ENCODE measurements at places on chromosomes 3 and 15.

- DNase-seq, result no peak
Observed at GRCh38 chr15:40755812-40756208, 756 bp upstream of the RMDN3 start.

GRCh38 chr3:57840473-57840872 is 84.4 kb downstream of the SLMAP start:
- no peak for DNase-seq

GRCh38 chr3:151544164-151544548 is 83.3 kb upstream of the IGSF10 start:
- DNase-seq, result no peak

DNA sequence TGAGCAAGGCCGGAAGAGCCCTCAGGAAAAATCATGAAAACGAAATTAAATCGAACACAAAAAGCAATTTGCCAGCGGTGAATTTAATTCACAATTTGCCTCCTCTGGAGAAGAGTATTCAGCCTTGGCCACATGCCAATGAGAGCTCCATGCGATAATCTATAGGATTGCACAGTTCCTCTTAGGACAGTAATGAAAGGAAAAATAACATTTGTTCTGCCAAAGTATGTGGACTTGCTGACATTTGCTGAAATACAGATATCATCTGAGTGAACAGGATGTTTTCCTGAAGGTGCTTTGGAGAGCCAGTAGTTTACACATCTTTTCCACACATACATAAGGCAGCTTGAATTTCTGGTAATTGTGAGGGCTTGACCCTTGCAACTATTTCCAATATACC is 188.6 kb upstream of the PDZRN3 start:
- no peak for DNase-seq

GRCh38 chr3:34351882-34352777 is 553.7 kb downstream of the PDCD6IP start:
- DNase-seq, result no peak

DNA sequence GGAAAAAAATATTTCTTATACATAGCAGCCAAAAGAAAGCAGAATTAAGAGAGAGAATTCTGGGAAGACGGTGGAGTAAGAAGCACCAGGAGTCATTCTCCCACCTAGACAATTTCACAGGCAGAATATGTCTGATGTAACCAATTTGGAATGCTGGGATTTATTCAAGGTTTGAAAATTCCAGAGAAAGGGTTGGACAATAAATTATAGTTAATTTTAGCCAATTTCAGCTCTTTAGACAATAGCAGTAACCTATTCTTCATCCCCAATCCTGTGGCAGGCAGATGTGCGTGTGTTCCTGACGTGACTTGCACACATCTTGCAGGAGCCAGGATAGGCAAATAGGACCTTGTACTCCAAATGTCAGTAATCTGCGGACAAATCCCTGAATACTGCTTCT is 541.0 kb upstream of the NAALADL2 start:
- no peak for DNase-seq

DNA sequence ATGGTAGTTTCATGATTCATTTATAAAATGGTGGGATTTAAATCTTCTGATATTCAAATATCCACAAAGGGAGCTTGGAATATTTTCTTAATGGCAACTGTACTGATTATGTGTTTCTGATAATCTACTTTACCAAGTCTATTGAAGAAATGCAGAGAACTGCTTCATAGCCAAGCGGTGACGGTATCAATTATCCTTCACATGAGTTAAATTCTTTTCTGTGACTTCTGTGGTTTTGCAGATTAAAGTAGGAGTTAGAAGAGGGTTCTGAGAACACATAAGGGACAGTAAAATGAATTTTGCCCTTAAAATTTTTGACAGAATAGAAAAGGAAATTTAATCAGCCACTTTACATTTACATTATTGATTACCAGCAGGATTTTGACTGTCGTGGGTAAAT is 563.2 kb downstream of the GBE1 start:
- DNase-seq, result no peak

GRCh38 chr15:90381515-90381914 is 6.5 kb upstream of the IQGAP1 start:
- no peak for DNase-seq

- no peak for DNase-seq
Observed at GRCh38 chr3:23435318-23435717, 232.2 kb downstream of the UBE2E2 start.

- no peak for DNase-seq
Observed at GRCh38 chr3:142028243-142028777, 121.0 kb downstream of the TFDP2 start.

DNA sequence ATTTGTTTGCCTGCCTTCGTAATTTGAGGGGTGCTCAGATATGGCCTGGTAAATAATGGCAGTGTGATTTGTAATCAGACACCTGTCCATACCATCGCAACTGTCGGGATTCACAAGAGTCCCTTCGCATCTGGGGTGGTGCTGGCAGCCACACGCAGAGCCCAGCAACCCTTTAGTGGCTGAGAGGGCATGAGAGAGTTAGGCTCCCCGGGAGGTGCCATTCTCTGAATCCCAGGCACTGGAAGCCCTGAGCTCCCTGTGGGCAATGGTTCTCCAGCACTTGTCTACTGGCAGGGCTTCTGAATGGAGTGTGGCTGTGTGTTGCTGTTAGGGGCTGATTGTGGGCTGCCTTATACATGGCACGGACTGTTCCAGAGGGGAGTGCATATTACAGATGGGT is 230.1 kb downstream of the EBLN2 start:
- no peak for DNase-seq

DNA sequence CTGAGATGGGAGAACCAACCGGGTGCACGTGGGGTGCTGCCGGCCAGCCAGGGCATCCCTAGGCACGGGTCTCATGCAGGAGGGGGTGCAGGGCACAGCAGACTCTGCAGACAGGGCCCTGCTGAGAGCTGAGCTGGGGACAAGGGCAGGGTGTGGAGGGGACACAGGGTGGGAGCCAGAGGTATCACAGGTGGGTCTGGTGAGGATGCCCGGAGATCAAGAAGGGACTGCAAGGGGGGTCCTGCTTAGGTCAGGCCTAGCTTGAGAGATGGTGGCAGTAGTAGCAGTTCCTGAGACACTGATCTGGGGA is 39.5 kb upstream of the PRR23E start:
- no peak for DNase-seq

GRCh38 chr3:141804778-141805639 is 41.8 kb downstream of the GRK7 start:
- no peak for DNase-seq

- no peak for DNase-seq
Observed at GRCh38 chr15:87901008-87901407, 355.5 kb downstream of the NTRK3 start.

DNA sequence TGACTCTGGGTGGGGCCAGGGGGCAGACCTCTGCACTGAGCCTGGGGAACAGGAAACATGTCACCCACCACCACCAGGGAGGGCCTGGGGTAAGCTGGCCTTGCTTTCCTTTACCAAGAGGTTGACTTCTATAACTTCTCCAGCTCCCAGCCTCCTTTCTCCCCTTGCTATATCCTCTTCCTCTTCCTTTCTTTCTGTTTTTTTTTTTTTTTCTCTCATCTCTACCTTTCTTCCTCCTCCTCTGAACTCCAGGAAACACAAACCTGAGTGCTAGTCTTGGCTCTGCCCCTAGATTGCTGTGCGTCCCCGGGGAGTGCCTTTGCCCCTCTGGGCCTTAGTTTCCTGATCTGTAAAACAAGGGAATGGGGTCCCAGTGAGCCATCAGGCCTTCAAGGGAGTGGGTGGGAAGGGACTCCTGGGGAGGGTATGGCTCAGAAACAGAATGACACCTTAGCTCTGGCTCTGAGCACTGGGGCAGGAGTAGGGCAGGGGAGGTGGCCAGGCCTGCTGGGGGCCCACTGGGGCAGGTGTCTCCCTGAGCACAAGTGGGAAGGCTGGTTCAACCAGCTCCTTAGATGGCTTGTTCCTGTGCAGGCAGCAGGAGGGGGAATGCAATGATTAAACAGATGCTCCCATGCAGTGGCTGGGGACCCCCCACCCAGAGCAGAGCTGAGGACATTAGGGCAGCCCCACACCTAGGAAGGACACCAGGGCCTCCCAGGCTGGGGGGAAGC is 4.3 kb downstream of the SNX33 start:
- DNase-seq, result no peak

GRCh38 chr3:138492980-138493675 is 58.7 kb downstream of the ESYT3 start:
- no peak for DNase-seq

- no peak for DNase-seq
Observed at GRCh38 chr3:16825617-16826204, 59.0 kb upstream of the PLCL2 start.

DNA sequence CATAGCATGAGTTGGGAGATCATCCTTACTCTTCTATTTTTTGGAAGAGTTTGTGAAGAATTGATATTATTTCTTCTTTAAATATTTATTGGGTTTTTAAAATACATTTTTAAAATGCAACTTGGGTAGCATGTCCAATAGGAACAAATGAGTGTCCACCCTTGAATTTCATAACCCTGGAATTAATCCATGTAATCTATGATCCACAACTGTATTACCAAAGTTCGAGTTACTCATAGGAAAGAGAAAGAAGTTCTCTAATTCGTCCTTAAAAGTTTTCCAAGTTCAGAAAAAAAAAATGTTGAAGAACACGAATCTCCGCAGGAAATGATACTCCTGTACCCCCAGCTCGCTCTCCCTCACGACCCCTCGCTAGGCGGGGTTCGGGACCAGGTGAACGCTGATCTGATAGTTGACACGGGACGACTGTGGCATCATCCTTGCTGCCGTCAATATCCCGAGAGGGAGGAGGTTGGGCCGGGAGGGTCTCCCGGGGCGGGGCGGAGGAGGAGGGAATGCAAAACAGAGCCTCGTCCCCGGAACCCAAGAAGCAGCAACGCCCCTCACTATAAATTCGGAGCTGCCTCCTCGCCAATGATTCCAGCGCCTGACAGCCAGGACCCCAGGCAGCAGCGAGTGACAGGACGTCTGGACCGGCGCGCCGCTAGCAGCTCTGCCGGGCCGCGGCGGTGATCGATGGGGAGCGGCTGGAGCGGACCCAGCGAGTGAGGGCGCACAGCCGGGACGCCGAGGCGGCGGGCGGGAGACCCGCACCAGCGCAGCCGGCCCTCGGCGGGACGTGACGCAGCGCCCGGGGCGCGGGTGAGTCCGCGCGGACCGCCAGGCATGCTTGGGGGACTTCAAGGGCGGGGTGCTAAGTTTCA is at the start of gene AGTR1:
Gene AGTR1, plus strand, starts transcription at position 598 of the 884 bp plus-strand sequence. CDS start 43,133 bp downstream, outside the sequence.
- no peak for DNase-seq

DNA sequence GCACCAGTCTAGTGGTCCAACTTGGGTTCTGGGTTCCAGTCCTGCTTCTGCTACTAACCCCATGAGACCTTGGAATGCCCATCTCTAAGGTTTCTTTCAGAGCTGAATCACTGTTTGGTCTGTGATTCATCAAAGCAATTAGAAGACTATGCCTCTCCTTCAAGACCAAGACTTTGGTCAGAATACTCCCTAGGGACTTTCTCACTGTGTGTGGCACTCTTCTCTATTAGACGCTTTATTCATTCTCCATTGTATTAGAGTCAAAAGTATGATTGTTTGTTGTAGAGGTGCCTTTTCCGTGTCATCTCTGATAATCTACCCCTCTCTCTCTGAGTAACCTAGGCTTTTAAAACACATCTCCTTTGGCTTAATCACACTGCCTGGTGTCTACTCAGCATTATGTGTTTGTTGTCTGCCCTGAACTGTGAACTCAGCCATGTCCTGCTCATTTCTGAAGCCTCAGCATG is 90.5 kb downstream of the LPP start:
- DNase-seq, result no peak

- DNase-seq, result no peak
Observed at GRCh38 chr3:4084271-4084670, 218.9 kb upstream of the SETMAR start.

DNA sequence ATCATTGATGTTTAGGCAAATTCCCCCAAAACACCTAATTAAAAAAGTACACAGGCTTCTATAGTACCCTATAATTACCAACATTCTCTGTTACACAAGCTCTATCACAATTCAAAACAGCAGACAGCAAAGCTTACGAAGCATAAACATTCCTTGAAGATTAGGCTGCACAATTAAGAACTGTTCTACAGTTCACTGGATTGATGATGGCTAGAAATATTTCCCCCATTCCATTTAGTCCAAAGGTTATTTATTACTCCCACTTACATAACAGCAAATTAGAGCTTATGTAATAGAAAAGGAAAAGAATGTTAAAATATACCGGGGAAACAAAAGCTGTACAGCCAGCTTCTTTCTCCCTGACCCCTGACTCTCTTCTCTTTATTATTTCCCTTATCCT is 49.3 kb downstream of the UACA start:
- DNase-seq, result no peak

DNA sequence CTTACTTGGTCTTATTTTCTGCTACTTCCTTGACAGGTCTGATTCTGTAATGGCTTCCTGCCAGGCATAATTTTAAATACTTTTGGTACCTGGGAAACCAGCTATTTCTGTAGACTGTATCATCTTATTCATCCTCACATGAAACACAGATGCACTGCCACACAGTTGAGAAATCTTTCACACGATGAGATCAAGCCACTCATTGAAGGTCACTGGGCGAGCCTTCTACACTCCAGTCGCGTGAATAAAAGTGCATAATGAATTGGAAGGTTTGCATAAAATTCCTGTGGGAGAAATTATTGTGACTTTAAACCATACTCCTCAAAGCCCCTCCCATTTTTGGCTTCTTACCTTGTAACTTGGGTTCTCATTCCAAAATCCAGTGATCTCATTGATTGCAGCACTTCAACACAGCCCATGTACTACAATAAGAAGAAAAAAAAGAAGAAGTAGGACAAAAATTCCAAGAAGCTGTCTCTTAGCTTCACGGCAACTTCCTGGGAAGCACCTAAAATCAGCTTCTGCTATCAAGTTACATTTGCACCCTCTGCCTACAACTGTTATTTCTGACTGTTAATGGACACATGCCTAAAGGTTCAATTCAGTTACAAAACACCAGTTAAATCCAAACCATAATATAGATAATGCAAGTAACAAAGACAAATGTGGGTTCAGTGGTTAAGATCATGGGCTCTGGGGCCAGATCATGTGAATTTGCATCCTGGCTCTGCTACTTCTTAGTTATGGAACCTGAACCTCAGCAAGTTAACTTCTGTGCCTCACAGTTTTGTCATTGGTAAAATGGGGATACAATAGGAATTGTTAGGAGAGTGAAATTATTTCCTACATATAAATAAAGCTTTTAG is 39.0 kb downstream of the SHC4 start:
- no peak for DNase-seq

DNA sequence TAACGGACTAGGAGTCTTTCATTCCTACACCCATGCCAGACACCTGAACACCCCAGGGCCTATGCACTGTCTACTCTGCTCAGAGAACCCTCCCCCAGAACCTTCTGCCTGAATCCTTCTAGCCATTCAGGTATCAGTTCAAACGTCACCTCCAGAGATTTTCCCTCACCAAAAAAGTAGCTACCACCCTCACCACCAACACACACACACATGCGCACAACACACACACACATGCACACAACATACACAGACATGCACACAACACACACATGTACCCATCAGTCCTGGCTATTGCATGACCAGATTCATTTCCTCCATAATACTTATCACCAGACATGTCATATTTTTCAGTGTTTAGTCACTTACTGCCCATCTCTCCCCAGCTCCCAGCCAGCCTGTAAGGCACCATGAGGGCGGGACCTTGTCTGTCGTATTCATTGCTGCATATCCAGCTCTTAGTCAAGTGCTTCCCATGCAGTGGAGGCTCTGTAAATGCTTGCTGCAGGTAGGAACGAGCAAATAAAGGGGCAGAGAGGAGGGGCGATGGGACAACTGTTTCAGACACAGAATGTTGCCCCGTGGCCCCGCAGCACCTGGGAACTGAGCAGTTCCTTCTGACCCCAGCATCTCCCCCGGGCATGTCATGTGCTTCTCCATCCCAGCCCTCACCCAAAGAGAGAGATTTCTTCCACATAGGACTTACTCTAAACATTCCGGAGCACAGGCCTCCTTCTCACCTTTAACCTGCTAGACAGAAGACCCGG is 29.2 kb downstream of the XXYLT1 start:
- no peak for DNase-seq

Measured in CD4-positive, alpha-beta T cell (primary cell).